Fibroblast of pulmonary artery (primary cell): ENCODE measurements at places on chromosomes 1 and 21.

DNA sequence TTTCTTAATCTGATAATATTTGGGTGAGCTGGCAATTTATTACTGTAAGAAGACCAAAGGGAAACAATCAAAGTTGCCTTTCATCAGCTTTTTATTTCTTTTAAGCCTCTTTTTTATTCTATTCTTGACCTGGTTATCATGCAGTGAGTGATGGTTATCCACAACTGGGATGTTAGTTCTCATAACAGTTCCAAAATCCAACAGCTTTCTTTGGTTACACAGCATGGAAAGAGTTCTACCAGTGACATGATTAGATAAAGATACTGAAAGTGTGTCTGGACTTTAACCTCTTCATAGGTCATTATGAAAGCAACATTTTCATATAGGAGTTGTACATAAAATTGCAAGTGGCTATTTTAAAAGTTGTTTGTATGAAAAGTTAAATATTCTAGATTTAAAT, 163.0 kb downstream of the SYT2 start:
- no peak for DNase-seq

DNA sequence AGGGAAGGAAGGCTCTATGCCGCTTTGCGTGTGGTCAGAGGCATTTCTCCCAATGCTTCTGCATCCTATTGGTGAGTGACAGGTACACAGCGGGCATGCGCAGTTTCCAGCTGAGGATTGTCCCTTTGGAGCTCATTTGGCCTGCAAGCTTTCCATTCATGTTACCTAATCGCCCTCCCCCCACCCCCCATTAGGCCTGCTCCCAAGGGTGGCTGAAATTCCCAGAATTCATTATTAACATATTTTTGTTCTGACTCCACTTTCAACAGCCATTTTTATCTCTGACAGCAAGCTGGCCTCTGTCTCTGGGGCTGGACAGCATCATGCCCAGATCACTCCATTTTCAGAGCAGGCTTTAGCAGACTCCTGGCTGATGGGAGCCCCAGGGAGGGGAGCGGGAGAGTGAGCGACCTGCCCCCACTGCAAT, 25.6 kb downstream of the MIS18A start:
- peak; percentile 72 for DNase-seq

DNA sequence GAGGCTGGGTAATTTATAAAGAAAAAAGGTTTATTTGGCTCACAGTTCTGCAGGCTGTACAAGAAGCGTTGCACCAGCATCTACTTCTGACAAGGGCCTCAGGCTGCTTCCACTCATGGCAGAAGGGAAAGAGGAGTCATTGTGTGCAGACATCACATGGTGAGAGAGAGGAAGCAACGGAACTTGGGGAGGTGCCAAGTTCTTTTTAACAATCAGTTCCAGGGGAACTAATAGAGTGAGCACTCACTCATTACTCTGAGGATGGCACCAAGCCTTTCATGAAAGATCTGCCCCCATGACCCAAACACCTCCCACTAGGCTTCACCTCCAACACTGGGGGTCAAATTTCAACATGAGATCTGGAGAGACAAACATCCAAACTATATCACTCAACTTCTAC, 77.2 kb downstream of the DDAH1 start:
- DNase-seq = no peak

GRCh38 chr1:9867408-9868243, 42.4 kb downstream of the CTNNBIP1 start:
- peak; percentile 74 for DNase-seq

DNA sequence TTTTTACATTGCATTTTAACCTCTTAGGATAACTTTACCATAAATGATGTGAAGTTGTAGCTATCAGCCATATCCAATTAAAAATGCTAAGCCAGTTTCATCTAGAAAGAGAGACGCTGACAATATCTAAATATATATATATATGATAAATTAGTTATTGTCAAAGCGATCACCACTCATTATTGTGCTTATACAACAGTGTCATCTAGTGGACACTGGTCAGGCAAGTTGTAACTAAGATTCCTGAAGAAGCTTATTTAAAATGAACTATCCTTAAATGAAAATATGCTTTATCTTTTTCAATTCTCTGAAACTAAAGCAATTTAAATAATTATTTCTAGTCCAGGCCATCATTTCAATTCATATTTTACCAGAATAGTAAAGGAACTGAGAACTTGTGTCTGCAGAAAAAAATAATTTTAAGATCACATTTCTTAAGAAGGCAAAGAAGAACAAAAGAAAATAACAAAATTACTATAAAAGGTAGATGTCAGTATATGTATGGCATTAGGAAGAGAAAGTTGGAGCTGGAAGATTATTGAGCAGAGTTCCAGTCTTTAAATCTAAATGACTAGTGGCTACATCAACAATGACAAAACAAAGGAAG, 193.3 kb upstream of the SNX7 start:
- DNase-seq = peak; percentile 88
